Anterior cingulate cortex (tissue), 58 donors: ENCODE measurements at places on chromosomes 5 and 9.

DNA sequence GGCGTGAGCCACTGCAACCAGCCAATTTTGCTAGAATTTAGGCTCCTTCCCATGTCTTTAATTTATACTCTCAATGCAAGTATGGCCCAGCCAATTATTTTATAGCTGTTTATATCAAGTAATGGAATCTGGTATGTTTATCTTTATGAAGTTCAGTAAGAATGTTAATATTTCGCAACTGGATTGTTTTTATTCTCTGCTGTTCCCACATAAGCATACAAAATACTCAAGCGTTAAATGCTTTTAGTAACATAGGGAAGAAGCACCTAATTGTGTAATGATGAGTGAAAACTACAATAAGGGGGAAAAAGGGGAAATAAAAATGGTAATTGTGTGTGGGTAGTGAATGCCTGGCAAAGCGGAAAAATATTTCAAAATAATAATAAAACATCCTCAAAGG lies 21.3 kb downstream of the PWWP2A start:
- DNase-seq = no peak

DNA sequence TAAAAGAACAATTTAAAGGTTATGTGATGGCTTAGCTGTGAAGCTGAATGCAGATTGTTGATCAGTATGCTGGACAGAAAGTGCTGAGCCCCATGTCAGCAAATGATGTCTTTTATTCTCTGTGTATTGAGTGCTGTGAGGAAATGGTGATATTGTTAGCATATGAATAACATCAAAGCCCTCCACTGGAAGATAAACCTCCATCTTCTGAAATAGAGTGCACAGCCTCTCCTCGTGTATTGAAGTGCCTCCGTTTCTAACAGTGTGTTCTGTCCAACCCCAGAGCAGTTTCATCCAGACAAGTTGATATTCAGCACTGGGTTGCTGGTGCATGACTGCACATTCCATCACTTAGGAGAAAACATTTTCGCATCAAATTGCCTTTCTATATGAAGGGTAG lies 242.9 kb downstream of the CSNK1G3 start:
- no peak for DNase-seq

- no peak for DNase-seq
Observed at GRCh38 chr9:76904661-76905457, 1.1 kb downstream of the PRUNE2 start.

DNA sequence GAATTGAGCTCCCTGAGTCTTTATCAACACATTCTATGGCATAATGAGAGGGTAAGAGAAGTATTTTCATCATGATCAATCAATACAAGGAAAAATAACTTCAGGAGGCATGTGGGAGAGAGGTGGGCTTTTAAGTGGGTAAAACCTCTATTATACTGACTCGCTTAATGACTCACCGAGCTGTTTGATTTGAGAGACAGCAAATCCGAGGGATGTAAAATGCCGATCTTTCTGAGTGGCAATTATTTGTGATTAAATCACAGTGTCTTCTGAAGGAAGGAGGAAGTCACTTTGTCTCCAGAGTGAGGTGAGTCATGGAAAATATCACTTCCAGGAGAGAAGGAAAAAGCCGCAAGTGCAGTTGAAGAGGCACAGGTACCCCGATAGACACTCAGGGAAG lies 320.4 kb downstream of the DRD1 start:
- no peak for DNase-seq

GRCh38 chr9:86069206-86069869 lies 30.0 kb downstream of the GOLM1 start:
- no peak for DNase-seq

DNA sequence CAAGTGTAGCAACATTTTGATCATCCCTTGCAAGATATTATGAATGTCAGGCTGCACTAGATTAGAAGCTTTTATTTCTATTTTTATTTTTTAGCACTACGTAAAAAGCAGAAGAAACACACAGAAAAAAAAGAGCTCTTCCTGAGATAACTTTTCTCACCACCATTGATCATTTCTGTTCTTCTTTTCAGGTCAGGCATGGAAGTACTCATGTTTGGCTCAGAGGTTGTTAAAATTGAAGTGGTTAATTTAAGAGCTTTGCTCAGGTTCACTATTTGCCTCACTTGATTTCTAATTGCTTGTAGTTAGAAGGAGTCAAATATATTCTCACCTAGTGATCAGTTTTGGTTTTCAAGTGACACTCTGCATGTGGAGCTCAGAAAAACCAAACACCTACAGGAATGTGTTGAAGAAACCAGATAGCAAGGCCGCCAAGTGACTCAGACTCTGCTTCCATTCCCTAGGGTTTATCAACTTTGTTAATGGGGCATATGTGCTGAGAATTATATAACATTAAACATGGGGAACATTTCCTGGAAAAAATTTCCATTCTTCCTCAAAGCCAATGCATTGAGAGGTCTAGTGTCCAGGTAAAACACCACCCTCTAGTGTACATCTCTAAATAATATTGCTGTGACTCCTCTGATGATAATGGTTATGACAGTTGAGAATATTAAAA lies 679.8 kb downstream of the CETN3 start:
- no peak for DNase-seq

DNA sequence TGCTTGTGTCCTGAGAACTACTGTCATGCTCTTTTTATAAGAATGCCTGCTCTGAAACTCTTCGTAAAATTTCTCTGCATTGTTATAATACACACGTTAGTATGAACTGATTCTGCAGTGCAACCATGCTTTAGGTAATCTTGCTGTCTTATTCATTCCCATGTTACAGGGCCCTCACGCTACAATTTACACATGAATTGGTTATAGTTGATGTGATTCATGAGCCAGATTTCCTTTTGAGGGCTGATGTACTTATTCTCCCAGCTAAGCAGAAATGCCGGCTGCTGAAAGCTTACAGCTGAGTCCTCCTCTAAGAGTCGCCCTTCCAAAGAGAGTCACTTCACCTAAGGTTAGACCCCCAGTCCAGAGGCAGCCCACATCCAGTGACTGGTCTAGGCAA lies 233.5 kb upstream of the PCSK5 start:
- no peak for DNase-seq

GRCh38 chr9:107046692-107047091 lies 183.7 kb downstream of the ZNF462 start:
- DNase-seq = no peak

DNA sequence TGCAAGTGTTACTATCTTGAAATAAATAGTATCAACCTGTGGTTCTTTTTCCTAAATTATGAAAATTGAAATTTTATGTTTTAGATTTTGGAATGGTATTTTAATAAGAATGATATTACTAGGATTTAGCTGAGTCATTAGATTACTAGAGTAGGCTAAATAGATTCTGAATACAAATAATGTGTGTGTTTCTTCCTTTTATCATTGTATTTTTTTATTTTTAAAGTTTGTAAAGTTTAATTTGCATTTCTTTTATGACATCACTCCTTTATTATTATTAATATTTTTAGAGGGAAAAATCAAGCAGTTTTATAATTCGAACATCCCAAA lies 8.0 kb upstream of the FAM120AOS start:
- DNase-seq = no peak

- no peak for DNase-seq
Observed at GRCh38 chr5:54551926-54552325, 34.4 kb downstream of the SNX18 start.

GRCh38 chr5:168390491-168390890 lies 95.8 kb upstream of the RARS1 start:
- no peak for DNase-seq

- DNase-seq = no peak
Observed at GRCh38 chr5:89265511-89266179, 382.7 kb upstream of the MEF2C start.

DNA sequence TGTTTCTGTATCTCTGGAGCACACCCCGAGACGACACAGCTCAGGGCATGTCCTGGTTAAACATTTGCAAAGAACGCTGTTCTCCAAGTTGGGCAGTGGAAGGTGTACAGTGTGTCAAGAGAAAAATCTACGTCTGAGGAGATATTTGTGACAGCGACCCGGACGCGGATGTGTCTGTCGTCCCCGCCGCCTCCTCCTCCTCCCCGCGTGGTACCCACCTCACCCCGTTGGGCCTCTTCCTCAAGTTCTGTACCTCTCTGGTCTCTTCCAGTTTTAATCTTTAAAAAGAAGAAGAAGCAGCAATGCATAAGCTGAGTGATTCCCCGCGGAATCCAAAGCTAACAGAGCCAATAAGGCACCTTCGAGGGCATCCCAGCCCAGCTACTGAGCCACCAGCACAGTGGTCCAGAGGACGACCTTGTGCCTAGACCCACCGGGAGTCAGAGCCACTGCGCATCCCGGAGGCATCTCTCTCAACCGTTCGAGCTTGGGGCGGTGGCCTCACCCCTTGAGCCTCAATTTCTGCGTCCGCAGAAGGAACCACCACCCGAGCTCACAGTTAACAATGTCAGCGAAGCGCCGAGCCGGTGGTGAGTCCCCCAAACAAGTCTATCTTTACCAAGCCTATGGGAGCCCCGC lies 467 bp downstream of the C9orf78 start:
- no peak for DNase-seq

- peak; percentile 46 for DNase-seq
Observed at GRCh38 chr9:109316207-109316640, 4.6 kb downstream of the EPB41L4B start.

DNA sequence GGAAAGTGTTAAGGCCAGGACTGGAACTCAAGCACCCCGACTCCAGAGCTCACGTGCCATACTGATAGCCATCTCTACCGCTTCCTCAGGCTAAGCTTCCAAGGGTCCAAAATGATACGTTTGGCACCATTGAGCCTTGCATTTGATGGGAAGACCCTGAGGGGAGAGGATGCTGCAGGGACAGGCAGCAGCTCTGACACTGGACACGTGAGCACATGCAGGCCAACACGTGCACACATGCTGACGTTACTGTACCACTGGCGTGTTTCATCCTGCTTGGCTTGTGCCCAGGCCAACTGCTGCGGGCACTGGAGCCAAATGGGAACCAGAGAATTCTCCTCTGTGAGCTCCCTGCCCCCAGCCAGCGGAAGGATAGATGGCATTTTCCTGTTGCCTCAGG lies 5.2 kb downstream of the FAT2 start:
- no peak for DNase-seq

GRCh38 chr5:178196281-178196812 lies 8.0 kb upstream of the HNRNPAB start:
- no peak for DNase-seq

DNA sequence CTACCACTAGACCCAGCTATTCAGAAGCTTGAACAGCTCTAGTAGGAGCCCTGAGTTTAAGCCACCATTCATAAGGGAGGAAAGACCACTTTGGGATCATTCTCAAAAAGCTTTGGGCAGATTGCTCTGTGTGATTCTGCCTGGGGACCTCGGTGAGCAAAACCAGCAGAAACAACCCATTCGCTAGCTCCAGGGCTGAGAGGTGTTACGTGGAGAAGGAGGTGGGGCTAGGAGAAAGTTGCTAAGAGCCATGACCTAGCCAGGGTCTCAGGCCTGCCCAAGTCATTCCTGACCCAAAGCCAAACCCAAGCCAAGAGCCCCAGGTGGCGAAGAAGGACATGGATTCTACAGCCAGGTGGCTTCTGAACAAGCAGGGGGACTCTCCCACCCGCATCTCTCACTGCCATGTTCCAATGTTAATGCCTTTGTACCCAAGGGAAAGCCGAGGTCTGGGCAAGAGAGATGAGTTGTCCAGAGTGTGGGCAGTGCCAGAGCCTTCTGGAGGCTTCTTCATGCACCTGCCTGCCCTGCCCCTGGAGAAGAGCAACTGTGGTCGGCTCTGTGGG lies 4.0 kb upstream of the BARHL1 start:
- DNase-seq = no peak

- DNase-seq = no peak
Observed at GRCh38 chr9:123927625-123928532, 2.0 kb downstream of the DENND1A start.

- no peak for DNase-seq
Observed at GRCh38 chr5:65243161-65243560, 238.6 kb downstream of the ADAMTS6 start.

- no peak for DNase-seq
Observed at GRCh38 chr9:16032799-16033198, 480.0 kb downstream of the CCDC171 start.

GRCh38 chr5:146748533-146748932 lies 130.0 kb downstream of the PPP2R2B start:
- no peak for DNase-seq

DNA sequence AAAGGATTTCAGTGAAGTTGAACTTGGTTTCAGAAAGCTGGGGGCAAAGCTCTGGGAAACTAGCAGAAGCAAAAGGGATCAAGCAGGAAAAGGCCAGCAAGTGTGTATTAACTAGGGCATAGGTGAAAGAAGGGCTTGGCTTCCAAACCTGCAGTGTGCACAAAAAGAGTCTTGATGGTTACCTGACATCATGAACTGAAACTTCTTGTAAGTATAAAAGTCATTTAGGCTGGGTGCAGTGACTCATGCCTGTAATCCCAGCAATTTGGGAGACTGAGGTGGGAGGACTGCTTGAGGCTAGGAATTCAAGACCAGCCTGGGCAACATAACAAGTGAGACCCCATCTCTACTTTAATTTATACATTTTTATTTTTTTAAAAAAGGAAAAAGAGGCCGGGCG lies 216.4 kb downstream of the EPB41L4A start:
- no peak for DNase-seq

DNA sequence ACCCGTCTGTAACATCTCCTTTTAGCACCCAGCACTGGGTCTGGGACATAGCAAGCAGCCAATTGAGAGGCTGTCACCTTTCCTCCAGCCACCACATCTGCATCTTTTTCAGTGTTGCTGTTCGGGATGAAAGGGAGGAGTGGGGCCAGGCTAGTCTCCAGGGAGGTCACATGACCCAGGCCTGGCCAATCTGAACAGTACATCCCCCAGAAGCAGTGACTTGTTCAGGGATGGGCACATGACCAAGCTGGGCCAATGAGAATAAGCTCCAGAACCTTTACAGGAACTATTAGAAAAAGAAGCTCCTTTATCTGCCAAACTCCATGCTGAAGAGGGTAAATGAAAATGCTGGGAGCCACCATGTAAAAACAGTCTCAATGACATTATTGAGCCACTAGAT lies 359.0 kb downstream of the SLIT3 start:
- DNase-seq = no peak

- DNase-seq = no peak
Observed at GRCh38 chr5:113145757-113146387, 169.3 kb downstream of the DCP2 start.

DNA sequence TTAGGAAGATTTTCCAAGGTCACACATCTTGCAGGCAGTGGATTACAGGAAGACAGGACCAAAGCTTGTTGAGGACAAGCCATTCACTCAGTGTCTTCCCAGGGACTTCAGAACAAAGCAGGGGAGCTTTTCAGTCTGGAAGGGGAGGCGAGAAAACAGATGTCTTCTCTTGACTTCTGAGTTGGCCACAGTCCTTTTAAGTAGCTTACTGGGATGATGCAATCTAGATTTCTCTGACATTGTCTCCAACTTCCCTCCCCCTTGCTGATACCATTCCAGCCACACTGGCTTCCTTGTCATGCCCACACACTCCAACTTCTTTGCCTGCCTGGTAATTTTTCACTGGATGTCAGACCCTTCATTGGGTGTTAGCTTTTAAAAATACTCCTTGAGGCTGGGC lies 174.2 kb upstream of the TBC1D2 start:
- DNase-seq = peak; percentile 47

- DNase-seq = no peak
Observed at GRCh38 chr5:55410845-55411244, 103.1 kb downstream of the MTREX start.

GRCh38 chr9:127935765-127936221 lies 1.9 kb downstream of the DPM2 start:
- no peak for DNase-seq

- no peak for DNase-seq
Observed at GRCh38 chr5:79955941-79956670, 35.0 kb downstream of the MTX3 start.
